ENCODE measurements at places on chromosomes 6 and 20.

DNA sequence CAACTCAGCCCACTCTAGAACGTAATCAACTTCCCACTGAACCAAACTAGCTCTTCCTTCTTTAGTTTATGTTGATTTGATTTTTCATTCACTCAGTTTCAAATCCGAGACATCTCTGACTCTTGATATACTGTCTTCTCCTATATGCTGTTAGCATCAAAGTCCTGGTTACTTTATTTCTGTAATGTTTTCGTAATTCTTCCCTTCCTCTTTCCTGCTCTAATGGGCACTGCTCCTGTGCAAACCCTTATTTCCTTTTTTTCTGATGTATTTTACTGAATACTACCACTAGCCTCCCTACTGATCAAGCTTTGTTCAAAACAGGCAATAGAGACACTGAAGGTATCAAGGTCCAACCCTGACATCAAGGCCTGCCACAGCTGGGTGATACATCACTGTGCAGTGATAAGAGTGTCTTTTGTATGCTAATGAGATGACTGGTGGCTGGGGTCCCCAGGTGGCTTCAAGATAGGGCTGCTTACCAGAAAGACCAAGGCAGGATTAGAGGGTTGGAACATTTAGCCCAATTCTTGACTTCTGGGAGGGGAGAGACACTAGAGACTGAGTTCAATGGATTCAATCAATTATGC lies 95.2 kb downstream of the KIF13A start:
- DNase-seq = no peak

GRCh38 chr6:130482645-130483390 lies 117.0 kb downstream of the TMEM200A start:
- DNase-seq = no peak

GRCh38 chr6:152642578-152643375 lies 5.6 kb upstream of the SYNE1 start:
- no peak for DNase-seq

DNA sequence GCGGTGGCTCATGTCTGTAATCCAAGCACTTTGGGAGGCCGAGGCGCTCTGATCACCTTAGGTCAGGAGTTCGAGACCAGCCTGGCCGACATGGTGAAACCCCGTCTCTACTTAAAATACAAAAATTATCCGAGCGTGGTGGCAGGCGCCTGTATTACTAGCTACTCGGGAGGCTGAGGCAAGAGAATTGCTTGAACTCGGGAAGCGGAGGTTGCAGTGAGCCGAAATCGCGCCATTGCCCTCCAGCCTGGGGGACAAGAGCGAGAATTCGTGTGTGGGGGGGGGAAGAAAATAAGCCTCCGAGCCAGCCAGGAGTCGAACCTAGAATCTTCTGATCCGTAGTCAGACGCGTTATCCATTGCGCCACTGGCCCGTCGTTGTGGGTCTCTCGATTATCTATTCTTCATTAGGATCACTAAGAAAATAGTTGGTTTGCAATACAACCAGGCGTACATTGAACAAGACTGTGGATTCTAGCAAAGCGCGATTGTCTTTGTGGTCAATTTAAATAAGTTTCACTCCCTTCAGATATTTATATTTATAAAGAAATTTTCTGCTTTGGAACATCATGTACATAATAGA lies 33.9 kb upstream of the PRSS16 start:
- no peak for DNase-seq

DNA sequence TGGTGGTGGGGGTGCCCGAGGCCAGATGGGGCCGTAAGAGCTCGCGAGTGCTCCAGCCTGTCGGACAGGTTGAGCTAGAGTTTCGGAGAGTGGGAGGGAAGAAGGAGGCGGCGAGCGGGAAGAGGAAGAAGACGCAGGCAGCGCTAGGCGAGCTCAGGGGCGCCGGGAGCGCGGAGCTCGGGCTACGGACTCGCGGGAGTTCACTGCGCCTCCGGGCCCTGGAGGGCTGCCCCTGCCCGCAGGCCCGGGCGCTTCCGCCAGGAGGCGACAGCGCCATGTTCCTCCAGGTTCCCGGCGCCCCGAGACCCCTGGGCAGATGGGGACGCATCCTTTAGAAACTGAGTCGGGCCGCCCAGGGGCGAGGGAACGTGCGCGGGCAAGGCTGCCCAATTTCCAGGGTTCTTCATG lies 984 bp downstream of the TFAP2C start:
- no peak for DNase-seq

- DNase-seq = no peak
These were observed 113.6 kb upstream of the ID4 start for GRCh38 chr6:19723545-19723944.

DNA sequence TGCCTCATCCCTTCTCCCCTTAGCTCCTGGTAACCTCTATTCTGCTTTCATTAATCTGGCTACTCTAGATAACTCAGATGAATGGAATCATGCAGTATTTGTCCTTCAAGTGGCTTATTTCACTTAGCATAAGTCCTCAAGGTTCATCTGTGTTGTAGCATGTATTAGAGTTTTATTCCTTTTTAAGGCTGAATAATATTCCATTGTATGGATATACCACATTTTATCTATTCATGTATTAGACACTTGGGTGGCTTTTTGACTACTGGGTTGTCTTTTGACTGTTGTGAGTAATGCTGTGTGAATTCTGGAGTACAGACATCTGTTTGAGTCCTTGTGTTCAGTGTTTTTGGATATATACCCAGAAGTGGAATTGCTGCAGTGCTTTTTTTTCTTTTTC lies 58.4 kb downstream of the PHF20 start:
- no peak for DNase-seq

DNA sequence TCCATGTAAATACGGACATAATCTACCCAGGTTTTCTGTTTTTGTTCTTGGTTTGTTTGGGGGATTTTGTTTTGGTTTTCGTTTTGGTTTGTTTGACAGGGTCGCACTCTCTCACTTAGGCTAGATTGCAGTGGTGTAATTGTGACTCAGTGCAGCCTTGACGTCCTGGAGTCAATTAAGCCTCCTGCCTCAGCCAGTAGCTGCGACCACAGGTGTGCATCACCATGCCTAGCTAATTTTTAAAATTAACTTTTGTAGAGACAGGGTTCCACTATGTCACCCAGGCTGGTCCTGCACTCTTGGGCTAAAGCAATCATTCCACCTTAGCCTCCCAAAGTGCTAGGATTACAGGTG lies 37.8 kb upstream of the EYA4 start:
- DNase-seq = no peak

- no peak for DNase-seq
These were observed 108.4 kb downstream of the HUS1B start for GRCh38 chr6:548517-548916.

DNA sequence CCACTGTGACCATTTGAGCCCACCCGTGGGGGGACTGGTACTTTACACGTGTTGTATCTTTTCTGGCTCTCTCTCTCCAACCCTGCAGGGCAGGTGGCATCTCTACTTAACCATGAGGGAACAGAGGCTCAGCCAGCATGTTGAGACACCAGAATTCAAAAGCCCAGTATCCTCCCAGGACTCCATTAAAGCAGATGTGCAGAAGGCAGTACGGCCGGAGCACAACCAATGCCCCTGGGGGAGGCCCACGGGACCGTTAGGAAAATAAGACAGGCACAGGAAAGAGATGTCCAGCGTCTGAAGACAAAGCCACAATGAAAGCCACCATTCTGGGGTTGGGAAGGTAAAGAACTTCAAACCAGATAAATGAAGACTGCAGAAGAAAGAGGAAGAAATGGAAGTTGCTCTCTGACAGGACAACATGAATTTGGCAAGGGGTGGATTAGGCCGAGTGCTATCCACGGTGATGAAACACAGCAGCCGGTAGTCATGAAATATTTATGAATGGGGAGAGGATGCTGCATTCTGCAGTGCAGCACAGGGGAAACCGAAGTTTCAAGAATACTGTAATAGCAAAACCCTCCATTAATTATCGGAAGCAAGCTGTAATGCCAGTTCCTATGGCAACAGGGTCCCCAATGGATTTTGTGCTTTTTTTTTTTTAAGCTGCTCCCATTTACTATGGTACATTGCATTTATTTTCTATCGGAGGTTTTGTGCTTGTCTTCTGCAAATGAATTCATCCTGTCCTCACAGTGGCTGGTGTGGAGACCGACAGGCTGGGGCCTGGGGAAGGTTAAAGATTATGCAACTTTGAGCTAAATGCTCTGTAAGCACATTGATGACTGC lies 179.4 kb downstream of the NRN1 start:
- DNase-seq = no peak

All from stimulated activated CD8-positive, alpha-beta memory T cell treated with anti-CD3 and anti-CD28 coated beads, Interleukin-15, amount 100 ng/mL, for 48 hours (primary cell).